ENCODE measurements at places on chromosomes 2 and 18.

DNA sequence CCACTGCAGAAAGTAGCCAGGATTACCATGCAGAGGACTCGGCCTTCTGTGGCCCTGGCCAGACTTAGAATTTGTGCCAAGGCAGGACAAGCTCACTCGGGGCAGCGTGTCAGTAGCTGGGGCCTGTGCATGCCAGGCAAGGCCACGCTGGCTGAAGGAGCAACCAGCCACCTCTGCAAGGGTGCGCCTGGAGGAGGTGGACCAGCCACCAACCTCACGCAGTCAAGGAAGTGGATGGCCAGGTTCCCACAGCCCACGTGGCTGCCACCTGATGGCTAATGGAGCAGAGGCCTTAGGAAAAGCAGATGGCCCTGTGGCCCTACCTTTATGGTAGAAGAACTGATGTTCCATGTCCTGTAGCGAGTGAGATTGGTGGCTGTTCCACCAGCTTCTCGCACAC lies 107.9 kb downstream of the CCDC74A start:
- no peak for DNase-seq

DNA sequence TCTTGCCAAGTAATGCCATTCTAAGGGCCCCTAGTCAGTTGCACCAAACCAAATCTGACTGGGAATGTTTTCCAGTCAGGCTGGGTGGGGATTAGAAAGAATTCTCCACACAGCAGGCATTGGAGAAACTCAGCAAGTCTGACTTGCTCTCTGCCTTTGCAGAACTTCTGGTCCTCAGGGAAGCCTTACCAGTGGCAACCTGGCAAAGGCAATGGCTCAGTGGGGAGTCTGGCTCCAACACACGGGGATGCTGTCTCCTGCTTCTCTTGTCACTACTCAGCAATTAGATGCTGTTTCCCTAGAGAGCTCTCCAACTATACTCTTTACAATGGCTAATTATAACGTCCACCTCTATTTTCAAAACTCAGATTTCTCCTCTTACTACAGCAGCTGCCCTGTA lies 810.7 kb downstream of the LRRTM4 start:
- no peak for DNase-seq

GRCh38 chr2:222307143-222307756 lies 8.5 kb upstream of the PAX3 start:
- DNase-seq = no peak

DNA sequence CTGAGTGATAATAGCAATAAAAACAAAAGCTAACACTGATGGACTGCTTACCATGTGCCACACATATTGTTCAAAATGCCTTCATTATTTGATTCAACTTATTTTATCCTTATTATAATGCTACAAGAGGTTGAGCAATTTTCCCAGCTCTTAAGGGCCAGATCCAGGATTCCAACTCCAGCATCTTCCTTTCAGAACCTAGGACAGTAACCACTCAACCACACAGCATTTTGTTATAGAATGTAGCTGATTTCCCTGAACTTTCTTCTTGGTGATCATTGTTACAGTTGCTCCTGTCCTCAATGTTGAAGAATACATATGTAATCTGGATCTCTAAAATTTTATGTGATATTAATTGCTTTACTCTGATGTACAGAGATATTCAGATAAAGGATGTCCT lies 341.7 kb downstream of the PIK3C3 start:
- no peak for DNase-seq

- DNase-seq = no peak
Measured at GRCh38 chr2:81624825-81625224, 1320.3 kb upstream of the LRRTM1 start.

DNA sequence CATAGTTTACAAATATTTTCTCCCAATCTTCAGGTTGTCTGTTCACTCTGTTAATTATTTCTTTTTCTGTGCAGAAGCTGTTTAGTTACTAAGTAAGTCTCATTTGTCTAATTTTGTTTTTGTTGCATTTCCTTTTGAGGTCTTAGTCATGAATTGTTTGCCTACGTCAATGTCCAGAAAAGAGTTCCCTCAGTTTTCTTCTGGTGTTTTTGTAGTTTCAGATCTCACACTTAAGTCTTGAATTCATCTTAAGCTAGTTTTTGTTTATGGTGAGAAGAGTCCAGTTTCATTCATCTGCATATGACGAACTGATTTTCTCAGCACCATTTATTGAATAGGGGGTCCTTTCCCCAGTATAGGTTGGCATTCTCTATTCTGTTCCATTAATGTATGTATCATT lies 1252.2 kb upstream of the TMEFF2 start:
- DNase-seq = no peak

DNA sequence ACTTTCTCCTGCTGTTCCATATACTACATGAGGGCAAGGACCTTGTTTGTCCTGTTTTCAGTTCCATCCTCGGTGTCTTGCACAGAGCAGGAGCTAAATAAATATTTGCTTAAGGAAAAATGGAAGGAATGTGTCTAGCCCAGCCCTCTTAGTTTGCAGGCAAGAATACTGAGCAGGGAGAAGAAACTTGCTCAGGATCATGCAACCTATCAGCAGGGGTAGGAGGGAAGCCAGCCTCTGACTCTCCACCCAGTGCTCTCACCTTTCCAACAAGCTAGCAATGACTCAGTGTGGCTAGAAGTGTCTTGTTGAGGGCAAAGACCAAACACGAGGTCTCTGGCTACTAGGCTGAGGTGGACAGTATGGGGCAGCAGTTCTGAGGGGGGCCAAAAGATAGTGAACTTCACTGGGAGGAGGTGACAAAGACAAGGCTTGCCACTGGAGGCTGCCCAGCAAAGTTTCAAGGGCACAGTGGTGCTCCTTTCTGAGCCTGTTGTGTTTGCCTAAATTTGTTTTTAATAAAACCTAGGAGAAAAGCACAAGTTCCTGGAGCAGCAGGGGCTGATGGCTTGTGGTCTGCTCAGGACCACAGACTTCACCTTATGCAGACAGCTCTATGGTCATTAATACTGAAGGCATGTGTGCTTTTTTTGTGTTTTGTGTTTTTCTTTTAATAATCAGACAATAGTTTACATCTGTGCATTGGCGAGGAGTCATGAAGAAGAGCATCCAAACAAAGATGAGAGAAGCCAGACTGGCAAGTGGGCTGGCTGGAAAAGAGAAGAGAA lies 49.1 kb upstream of the CTAGE1 start:
- DNase-seq = peak; percentile 79

- DNase-seq = no peak
Measured at GRCh38 chr2:6885968-6886367, 8.4 kb downstream of the RSAD2 start.

DNA sequence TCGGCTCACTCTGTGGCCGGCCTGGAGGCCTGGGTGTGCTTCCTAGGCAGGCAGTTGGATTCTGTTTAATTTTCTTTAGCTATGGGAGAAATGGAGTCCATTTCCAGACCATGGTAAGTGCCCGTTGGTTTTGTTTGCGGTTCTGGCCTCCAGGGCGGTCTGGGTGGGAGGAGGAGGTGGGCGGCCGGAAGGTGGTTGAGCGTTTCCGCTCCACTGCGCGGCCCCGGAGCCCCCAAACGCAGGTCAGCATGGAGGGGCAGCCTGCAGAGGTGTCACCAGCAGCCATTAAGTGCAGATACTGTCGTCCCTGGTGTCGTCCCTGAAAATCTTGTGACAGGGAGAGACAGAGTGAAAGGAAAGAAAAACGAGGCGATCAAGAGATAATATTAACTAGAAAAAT lies 303.9 kb downstream of the GBX2 start:
- DNase-seq = no peak

DNA sequence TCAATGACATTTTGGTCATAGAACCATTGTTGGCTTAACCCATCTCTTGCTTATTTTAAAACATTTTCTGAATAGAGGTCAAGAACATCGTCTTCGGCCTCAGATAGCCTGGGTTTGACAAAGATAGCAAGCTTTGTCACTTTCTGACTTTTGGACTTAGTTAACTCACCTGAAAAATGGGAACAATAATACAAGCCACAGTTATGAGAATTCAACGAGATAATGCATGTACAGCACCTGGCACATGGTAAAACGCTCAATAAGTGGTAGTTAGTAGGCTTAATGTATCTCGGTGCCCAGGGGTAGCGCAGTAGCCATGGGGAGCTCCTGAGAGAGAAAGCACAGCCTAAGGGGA lies 446 bp upstream of the COPS7B start:
- DNase-seq = no peak

DNA sequence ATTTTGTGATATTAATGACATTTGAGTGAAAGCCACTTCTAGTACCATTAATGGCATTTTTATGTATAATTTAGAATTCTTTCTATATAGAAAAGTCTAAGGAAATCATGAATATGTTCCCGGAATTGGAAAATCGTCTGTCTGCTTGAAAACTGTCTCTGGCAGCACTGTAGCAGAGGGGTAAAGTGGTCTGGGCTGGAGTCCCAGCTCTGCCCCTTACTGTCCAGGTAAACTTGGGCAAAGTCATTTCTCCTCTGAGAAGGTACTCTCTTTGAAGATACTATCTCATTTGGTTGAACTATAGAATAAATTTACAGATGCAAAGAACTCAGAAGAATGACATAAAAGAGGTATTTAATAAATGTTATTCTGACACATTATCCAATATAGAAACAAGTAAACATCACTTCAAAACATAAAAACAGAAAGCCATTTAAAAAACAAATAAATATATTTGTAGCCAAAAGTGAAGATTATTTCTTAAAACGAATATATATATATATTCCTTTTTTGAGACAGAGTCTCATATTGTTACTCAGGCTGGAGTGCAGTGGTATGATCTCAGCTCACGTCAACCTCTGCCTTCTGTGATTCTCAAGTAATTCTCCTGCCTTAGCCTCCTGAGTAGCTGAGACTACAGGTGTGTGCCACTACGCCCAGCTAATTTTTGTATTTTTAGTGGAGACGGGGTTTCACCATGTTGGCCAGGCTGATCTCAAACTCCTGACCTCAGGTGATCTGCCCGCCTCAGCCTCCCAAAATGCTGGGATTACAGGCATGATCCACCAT lies 149.8 kb upstream of the ITGA4 start:
- DNase-seq = no peak

- DNase-seq = peak; percentile 100
Measured at GRCh38 chr2:55051026-55051866, 995 bp upstream of the RTN4 start.

DNA sequence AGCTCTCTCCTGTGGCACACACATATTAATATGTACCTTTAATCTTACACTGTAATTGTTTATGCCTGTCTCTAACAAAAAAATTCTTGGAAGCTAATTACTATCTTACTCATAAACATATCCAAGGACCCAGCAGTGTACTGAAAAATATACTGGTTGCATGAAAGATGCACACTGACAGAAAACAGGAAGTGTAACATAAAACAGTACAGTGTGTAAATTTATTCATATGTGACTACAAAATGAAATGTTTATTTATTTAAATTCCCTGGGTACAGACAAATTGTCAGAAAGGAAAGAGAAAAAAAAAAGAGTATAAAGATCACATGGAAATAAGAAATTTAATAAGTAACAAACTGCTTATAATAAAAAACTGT lies 28.5 kb downstream of the TMEM131 start:
- no peak for DNase-seq

DNA sequence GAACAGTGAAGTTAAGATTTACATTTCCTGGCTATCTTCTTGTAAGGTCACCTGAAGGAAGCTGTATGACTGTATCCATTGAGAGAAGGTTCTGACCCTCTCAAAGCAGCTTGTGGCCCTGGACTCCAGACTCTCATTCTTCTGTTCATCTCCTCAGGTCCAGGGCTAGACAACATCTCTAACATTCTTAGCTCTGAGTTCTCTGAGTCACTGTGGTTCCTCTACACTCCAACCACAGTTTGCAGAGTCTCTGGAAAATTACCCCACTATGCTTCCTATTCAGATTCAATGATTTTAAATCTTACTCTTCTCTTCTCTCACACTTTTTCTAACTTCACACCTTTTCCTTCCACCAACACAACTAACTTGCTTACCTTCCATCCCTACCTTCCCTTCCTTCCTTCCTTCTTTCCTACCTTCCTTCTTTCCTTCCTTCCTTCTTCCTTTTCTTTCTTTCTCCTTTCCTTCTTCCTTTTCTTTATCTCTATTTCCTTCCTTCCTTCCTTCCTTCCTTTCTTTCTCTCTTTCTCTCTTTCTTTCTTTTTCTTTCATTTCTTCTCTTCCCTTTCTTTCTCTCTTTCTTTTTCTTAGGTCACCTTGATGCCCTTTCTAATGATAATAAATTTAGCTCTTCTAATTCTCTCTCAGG lies 824.3 kb upstream of the ZEB2 start:
- no peak for DNase-seq

- DNase-seq = no peak
Measured at GRCh38 chr18:26919627-26920026, 54.1 kb upstream of the AQP4 start.

- no peak for DNase-seq
Measured at GRCh38 chr18:61935362-61935761, 42.6 kb upstream of the RNF152 start.

- no peak for DNase-seq
Measured at GRCh38 chr2:47531378-47532042, 128.6 kb downstream of the MSH2 start.

DNA sequence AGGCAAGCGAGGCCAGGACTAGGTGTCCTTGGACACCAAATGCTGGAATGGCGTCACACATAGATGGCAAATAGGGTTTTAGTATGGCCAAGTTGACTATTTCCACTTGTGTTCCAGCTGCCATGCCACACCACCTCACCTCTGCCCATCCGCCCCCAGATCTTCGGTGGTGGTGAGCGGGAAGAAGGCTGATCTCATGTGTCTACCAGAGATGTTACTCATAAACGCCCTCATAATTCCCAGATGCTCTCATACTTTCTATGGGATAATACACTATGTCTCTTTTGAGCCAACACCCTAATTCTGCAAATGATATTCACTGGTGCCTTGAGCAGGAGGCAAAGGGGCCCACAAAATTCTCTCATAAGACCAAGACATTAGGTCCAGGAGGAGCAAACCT lies 281.1 kb upstream of the FN1 start:
- no peak for DNase-seq

GRCh38 chr2:197924483-197924882 lies 120.1 kb downstream of the PLCL1 start:
- no peak for DNase-seq

DNA sequence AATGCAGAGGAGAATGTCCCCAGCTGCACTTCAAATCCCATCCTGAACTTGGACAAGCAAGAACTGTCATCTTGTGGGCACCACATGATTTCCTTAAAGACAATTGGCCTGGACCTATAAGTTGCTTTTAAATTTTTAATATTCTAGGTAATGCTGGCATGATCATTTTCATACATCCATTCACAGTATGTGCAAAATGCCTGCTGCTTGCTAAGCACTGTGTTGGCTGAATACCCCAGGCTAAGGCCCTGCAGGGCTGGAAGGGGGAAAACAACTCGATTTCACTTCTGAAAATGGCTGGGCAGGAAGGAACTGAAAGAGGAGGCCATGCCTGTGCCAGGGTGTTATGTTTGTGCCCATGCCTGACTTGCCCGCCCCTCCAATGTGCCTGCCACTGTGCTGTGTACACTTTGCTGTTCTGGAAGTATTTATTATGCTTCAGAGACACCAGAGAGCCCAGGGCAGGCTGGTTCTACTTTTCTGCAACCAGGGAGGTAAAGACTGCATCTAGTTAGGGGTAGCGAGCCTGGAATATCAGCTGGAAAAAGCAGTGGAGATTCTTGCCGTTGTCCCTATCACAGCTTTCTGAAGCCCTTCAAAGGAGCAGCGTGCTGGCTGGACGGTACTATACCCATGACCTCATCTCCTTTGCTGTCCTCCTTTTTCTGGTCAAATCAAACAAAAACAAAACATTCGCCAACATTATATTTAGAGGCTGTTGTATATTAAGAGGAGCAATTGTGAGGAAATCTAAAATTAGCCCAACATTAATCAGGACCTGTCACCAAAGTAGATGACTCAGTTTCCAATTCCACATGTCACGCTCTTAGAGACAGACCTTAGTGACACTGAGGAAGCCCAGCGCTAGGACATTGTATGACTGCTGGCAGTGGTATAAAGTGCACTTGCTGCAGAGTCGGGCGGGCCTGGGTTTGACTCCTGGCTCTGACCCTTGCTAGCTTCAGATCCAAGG lies 158.1 kb downstream of the DDX1 start:
- no peak for DNase-seq

Measured in fibroblast of skin of right quadriceps (primary cell).